Activated naive CD4-positive, alpha-beta T cell (primary cell): ENCODE measurements at places on chromosomes 3 and 15.

- DNase-seq: peak; percentile 95
These were observed at the start of gene MAPKBP1 for GRCh38 chr15:41774062-41774881. Gene MAPKBP1 (plus strand): TSS chr15:41774484. CDS start chr15:41775276, 792 bp downstream.

- DNase-seq: no peak
These were observed 75.9 kb downstream of the ZBTB20 start for GRCh38 chr3:115071166-115071565.

DNA sequence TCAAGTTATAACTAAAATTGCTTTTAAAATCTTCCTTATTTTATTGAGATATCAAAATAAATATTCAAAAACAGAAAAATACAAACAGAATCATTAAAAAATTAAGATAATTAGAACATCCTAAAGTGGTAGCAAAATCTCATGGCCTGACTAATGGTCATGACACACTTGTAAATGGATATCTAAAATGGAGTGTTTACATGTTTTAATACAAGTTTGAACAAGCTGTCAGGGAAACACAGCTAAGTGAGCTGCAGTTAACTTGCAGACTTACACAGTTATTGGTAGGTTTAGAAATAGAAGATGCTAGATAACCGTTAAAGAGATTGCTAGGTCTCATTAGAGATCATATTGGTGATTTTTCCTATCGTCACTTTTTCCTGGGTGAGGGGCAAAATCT is 242.3 kb downstream of the LPP start:
- no peak for DNase-seq

DNA sequence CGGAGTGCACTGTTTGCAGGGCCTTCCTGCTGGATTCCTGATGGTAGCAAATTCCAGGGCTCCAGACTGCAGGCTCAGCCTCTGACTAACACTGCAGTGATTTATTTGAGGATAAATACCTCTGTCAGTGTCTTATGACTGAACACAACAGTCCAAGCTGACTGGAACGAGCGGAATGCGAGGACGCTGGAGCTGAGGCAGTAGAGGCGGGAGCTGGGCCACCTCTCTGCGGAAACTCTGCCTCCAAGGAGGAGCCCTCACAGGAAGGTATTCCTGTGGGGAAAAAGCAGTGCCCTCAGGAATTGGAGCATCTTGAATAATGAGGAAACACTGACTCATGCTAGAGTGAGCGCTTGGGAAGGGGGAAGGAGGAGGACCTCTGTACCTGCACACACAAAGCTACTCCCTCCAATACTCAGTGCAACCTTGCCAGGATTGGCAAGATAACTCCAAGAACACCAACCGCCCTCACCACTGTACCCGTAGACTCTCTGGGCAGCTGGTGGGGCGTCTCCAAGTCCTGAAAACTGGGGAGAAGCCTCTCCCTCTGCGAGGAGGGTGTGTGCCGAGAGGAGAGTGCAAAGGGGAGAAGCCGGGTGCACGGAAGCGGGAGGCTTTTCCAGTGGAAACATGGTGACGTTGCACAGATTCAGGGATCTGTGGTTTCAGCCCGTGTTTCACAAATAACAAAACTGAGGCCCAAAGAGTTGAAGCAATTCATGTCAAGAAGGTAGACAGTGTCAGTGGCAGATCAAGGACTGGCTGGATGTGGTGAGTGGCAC is 43.0 kb downstream of the VGLL4 start:
- no peak for DNase-seq

DNA sequence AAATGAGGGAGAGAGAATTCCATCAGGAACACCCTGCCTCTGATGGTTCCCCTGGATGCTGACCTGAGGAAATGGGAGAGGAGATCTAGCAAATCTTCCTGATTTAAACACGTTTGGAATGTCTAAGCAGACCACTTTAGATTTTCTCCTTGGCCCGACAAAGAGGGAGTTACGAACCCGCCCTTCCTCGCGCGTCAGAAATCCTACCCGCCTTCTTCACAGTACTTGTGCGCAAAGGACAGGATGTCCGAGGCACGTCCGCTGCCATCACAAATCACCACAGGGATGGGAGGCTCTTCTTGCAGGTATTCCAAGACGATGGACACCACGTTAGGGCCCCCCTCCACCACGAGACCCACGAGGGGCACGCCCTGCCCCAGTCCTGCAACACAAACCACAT is 38.6 kb downstream of the TRPM1 start:
- DNase-seq: no peak

DNA sequence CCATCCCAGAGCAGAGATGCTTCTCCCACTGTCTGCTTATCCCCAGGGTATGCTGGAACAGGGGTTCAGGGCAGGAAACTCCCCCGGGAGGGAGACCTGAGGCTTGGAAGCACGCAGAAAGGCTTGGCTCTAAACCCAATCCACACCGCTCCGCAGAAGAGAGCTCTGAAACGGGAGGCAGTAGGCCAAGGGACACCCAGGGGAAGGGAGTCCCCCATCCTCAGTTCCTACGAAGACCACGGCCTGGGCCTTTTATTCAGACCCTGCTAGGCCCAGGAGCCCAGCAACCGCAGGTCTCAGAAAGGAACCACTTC is 1.8 kb upstream of the HAPLN3 start:
- DNase-seq: no peak

DNA sequence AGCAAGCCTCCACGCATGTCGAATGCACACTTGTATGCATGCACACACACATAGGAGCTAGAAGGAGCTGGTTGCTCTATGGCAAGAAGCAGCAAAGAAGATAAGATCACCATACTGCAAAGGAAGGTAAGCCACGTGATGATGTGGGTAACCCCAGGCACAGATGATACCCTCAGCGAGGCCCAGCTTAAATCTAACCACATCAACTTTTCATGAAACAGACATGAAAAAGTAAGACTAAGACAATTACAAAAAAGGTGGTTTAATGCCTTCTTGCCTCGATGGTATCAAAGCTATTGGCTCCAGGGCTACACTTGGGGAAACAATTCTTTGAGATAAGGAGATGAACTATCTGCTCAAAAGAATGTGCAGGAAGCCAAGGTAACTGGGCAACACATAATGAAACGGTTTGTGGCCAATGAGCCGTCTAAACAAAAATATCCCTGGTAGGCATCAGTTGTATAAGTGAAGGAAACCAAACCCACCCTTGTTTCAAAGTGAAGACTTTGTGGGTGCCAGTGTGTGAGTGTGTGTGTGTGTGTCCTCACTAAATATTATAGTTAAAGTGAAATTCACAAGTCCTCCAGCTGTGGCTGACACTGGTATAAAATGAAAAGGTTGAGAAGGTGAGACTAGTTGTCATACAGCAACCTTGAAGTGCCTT is 365.7 kb upstream of the ICE2 start:
- DNase-seq: peak; percentile 37

DNA sequence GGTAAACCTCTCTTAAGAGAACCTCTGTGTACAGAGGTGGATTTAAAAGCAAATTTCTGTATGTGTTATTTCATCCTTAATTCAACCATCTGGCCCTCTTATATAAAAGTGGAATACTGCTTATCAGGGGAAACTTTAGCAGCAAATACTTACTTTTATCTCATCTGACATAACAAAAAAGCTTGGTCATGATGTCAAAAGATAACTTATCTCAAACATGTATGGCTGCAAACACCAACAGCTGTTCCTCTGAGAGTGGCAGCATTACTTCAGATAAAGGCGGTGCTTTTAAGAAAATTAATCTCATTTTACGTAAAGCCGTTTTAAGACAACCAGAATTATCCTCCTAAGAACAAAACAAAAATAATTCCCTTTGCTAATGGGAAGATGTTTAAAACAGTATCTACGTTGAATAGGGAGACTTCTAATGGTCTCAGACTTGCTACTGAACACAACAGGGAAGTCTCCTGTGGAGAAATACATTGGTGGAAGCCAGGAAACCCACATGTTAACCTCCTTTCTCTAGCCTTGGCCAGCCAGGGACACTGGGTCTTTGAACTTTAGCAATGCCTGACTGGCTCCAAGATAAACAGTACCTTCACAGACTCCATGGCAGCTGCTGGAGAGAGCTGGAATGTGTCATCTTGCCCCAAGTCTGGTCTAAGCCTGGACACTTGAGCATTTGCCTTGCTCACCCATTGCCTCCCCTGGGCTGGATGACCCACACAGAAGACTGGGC is 18.1 kb downstream of the ARRDC4 start:
- DNase-seq: no peak

GRCh38 chr3:198113206-198114053 is 153.4 kb downstream of the LMLN start:
- DNase-seq: no peak

DNA sequence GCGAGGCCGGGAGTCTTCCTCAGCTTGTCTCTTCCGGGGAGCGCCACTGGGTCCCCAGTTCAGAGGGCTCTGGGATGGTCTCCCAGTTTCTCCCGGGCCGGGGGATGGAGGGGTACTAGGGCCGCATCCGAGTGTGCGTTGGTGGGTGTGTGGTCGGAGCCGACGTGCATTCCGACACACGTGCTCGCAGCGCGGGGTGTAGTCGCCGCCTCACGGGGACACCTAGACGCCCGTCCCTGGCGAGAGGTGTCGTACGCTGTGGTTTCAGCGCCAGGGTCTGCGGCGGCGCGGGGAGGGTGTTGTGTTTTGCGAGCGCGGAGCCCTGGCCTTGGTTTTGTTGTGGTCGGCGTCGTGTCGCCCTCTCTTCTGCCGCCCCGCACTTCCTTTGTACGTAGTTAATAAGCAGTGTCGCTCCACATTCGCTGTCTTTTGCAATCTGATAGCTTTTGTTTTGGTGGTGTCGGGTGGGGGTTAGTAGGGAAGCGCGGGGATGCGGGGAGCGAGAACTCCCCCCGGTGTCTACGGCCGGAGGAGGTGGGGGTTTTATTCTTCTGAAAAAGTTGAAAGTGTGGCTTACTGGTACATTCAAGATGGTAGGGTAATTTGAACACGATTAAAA is 2.2 kb downstream of the IGF1R start:
- peak; percentile 19 for DNase-seq

GRCh38 chr3:113158171-113158570 is 53.2 kb upstream of the BOC start:
- DNase-seq: no peak

DNA sequence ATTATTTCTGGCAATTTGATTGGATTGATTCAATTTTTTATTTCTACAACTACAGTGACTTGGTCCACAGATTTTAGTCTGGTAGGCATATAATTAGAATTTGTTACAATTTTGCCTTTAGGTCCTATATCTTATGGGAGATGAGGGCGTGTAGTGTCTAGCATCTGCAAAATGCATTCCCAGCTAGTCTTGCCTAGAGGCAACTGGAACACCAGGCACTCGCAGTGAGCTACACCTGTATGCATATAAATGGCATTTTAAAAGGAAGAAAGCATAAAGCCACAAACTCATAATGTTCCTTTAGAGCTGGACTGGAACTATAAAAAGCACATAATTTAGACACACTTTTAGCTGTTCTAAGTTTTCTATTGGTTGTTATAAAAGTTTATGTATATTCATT is 17.9 kb upstream of the SPPL2A start:
- DNase-seq: no peak

GRCh38 chr3:132654721-132655120 is 4.9 kb downstream of the ACAD11 start:
- no peak for DNase-seq

DNA sequence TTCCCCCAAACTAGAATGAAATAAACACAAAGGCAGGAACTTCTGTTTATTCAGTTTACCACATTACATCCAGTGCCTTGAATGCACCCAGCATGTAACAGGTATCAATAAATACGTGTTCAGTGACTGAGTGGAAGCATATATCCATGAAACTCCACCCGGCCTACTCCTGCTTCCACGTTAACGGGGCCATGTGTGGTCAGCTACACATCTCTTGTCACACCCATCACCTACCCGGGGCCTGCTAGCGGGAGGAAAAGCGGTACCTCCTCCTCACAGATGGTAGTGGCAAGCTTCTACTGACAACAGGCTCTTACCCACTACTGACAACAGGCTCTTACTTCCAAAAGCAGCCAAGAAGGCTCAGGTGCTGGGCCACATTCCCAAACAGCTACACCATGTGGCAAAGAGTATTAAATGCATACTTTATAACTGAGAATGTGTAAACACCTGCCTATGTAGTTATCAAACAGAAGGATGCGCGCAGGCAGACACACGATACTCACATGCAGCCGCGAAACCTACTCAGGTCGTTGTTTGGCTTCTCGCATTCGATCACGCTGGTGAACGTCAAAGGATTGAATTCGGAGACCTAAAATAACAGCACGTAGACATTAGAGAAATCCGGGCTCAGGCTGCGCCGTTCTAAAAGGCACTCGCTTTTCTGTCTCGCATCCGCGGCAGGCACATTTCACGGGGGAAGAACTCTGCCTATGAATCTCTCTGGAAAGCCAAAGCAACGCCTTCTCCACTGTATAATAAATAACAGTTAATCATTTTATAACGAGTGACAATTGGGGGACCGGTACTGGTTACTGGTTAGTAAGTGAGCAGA is 127.4 kb downstream of the ATP10A start:
- DNase-seq: no peak

GRCh38 chr3:45832699-45833098 is 9.2 kb downstream of the LZTFL1 start:
- DNase-seq: no peak

- DNase-seq: no peak
These were observed 80.5 kb downstream of the STT3B start for GRCh38 chr3:31613177-31613576.

- DNase-seq: no peak
These were observed 21.6 kb downstream of the SPTSSB start for GRCh38 chr3:161349529-161350312.

DNA sequence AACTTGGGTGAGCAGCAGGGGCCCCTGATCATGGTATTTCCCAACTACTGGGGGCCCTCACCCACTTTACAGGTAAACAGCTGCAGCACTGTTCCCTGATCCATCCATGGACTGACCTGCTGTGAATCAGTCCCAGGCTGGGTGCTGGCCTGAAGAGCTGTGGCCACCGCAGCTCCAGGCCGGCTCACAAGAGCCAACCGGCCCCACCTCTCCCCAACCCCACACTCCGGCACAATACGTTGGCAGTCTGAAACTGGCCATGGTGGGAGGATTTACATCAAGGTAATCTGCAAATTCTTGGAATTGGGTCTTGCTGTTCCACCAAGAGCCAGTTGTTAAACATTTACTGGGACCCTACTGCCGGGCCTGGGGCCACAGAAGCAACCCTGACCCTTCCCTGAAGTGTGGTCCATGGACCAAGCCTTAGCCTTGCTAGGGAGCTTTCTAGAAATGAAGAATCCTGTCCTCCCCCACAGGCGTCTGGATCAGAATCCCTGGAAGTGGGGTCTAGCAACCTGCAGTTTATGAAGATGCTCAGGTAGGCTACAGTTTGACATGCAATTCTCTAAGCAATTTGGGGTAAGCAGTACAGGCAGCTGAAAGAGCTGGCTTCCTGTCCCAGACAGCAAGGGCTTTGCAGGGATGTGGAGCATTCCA is 3.7 kb downstream of the SLC6A20 start:
- no peak for DNase-seq

DNA sequence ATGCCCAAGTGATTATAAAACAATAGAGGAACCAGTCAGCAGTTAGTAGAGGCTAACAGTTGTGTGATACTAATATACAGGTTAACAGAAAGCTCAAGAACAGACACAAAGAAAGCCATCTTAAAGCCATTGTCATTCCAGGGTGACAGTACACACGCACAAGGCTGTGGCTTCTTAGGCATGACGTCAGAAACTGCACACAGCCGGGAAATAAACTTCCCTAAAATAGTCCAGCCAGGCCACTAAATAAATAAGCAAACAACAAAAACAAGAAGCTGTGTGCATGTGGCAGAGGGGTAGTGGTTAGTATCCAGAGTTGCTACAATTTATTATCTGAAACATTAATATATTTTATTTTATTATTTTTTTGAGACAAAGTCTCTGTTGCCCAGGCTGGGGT is 49.8 kb downstream of the PPCDC start:
- DNase-seq: no peak
